ENCODE measurements at places on chromosomes 11 and 22.
A peak's percentile ranks its signal among the peaks of the same experiment; 100 is the strongest.

GRCh38 chr11:674406-674805 is 20.6 kb downstream of the DEAF1 start:
- DNase-seq, result no peak

DNA sequence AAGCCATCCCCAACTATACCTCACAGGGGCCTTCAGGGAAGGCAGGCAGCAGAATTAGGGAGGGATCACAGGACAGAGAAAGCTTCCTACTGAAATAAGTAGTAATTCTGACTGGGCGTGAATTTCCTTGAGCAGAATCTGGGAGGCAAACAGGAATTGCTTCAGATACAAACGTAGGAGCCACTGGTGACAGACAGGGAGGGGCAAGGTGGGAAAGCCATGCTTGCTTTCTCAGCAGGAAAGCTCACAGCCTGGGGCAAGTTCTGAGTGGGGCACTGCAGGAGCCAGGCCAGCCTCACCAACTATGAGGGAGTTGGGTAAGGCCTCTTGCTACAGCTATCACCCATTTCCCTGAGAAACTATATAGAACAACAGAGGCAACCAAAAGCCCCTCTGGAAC is 43.6 kb downstream of the ARHGAP32 start:
- DNase-seq, result no peak

DNA sequence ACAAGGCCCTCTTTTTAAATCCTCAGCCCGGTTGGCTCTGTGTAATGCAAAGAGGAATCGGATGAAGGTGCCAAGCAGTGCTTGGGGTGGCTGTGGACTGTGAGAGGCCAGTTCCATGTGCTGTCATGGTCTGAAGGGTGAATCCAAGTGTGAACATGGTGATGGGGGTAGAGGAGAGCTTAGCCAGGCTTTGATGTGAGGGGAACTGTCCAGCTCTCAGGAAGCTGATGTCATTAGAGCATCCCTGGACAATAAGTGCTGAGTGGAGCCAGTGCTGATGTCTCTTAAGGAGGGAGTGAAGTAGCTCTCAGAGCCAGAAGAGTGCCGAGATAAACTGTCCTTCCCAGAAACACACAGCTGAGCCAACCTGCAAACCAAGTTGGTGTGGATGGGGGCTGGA is 53.6 kb downstream of the NAV2 start:
- DNase-seq, result no peak

- DNase-seq, result no peak
These were observed 1.0 kb downstream of the FUT4 start for GRCh38 chr11:94544646-94545263.

- no peak for DNase-seq
These were observed 29.0 kb downstream of the PRRG4 start for GRCh38 chr11:32858731-32859130.

- DNase-seq, result no peak
These were observed 38.3 kb downstream of the EHF start for GRCh38 chr11:34659096-34659733.

DNA sequence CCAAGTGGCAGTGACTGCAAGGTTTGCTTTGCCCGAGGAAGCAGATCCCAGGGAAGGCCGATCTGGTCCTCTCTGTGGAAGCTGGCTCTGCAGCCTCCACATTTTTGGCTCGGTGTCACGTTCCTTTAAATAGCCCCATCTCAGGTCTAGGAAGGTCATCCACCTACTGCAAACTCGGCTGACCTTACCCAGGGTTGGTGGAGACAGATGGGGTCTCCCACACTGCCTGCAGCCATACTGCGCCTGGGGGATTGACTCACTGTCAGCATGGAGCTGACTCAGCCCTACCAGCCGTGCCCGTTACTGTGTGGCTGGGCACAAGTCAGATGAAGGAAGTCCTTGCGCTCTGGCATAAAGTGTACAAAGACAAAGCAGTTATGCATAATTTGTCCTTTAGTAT is 16.9 kb downstream of the CDPF1 start:
- DNase-seq, result peak; percentile 46

GRCh38 chr11:73389916-73390315 is 13.7 kb downstream of the RELT start:
- DNase-seq, result no peak

DNA sequence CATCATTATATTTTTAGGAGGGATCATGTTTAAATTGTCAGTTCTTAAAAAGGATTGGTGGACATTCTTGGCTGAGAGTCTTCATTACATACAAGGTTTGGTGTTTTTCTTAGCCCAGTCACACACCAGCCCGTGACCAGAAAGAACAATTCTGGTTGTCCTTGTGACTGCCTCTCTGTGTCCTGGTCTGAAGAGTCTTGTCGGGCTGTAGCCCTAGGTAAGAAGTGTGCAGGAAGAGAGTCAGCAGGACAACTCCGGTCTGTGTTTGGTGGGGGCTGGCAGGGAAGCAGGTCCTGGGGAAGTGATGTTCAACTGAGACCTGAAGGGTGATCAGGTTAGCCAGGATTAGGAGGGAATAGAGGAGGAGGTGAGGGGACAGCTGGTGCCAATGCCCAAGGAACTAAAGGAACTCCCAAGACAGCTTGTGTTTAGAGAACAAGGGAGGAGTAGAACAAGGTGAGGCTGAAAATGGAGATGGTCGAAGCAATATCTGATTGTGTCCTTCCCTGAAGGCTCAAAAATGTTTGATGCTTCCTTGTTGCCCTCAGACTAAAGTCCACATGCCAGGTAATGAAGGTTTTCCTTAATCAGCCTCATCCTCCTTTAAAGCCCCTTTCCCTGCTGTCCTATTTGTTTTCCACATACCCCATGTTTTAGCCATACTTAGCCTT is 65.3 kb upstream of the ADORA2A start:
- no peak for DNase-seq
